ENCODE measurements at places on chromosomes 12 and 14. TPM values are rescaled to one million over a fixed set of nuclear protein-coding genes. Genes with fewer than 3 reads are reported as not detected.

- H3K36me3 ChIP-seq = no peaks in the 10 kb centered on the region
- H3K27ac ChIP-seq = no peak overlapping the region
- H3K4me3 ChIP-seq = no peak overlapping the region
- H3K4me1 ChIP-seq = no peaks in the 10 kb centered on the region
These were observed 541.6 kb downstream of the TMEM121 start for GRCh38 chr14:106067935-106068334.

Gene ARPC3
- total RNA-seq = 136 TPM

Gene ESRRB
- not detected for total RNA-seq

Gene MYF6
- total RNA-seq = under 0.01 TPM

Gene SLC25A21
- 0.50 TPM for total RNA-seq

- H3K36me3 ChIP-seq = no peaks in the 10 kb centered on the region
- H3K27me3 ChIP-seq = peaks cover 5% of the 10 kb centered on the region
- no peak overlapping the region for H3K4me3 ChIP-seq
- H3K27ac ChIP-seq = no peak overlapping the region
These were observed 163.0 kb downstream of the ADCK1 start for GRCh38 chr14:77962731-77963520.

DNA sequence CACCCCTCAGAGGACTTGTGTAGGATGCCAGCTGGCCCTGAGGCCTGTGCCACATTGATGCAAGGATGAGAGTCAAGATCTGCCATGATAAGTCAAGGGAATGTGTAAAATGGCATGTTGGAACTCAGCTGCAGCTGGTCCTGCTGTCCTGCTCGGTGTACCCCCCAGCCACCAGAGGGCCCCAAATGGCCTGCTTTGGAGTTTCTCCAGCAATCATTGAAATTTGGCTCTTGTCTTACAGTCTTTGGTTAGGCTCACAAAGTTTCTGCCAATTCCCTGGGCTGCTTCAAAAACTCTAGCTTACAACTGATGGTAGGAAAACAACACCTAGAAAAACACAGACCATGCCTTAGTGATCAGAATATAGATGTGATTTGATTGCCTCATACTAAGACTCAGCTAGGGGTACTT lies 76.8 kb downstream of the HSD17B6 start:
- peak; percentile 33 for DNase-seq
- no peaks in the 10 kb centered on the region for H3K27me3 ChIP-seq
- H3K4me1 ChIP-seq = no peaks in the 10 kb centered on the region
- no peak overlapping the region for H3K4me3 ChIP-seq
- no peaks in the 10 kb centered on the region for H3K36me3 ChIP-seq

GRCh38 chr14:66401449-66402095 lies 84.6 kb upstream of the CCDC196 start:
- H3K27me3 ChIP-seq = no peaks in the 10 kb centered on the region
- no peaks in the 10 kb centered on the region for H3K4me1 ChIP-seq
- H3K4me3 ChIP-seq = no peak overlapping the region
- H3K27ac ChIP-seq = no peak overlapping the region
- H3K36me3 ChIP-seq = no peaks in the 10 kb centered on the region

DNA sequence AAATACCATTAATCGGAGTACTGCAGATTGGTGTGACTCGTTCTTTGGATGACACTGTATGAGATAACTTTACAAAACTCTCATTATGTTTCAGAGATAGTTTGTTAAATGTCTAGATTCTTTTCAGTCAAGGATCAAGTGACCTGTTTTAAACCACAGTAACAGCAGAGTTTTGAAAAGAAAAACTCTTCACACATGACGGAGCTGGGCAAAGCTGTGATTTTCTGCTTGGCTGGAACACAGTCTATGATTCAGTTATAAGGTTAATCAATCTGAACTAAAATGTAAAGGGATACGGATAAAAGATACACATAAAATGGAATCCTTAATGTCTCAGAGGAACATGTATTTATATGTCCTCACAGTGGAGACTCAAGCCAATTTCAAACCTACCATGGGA lies 573.2 kb downstream of the PRKD1 start:
- H3K4me3 ChIP-seq = no peak overlapping the region
- no peaks in the 10 kb centered on the region for H3K4me1 ChIP-seq
- H3K36me3 ChIP-seq = no peaks in the 10 kb centered on the region
- no peak for DNase-seq
- H3K27me3 ChIP-seq = no peaks in the 10 kb centered on the region
- no peak overlapping the region for H3K27ac ChIP-seq

Gene SLC39A5
- total RNA-seq = not detected

GRCh38 chr14:66383257-66383656 lies 102.9 kb upstream of the CCDC196 start:
- H3K27ac ChIP-seq = no peak overlapping the region
- no peak for DNase-seq
- no peak overlapping the region for H3K4me3 ChIP-seq
- H3K27me3 ChIP-seq = no peaks in the 10 kb centered on the region
- no peaks in the 10 kb centered on the region for H3K36me3 ChIP-seq

GRCh38 chr14:81268016-81268416 lies 47.3 kb upstream of the GTF2A1 start:
- H3K27ac ChIP-seq = no peak overlapping the region
- no peaks in the 10 kb centered on the region for H3K4me1 ChIP-seq
- no peaks in the 10 kb centered on the region for H3K36me3 ChIP-seq
- H3K4me3 ChIP-seq = no peak overlapping the region

Gene C12orf60
- 1.5 TPM for total RNA-seq

GRCh38 chr12:22287776-22288621 lies 46.5 kb downstream of the ST8SIA1 start:
- no peaks in the 10 kb centered on the region for H3K36me3 ChIP-seq
- H3K27me3 ChIP-seq = no peaks in the 10 kb centered on the region
- H3K4me3 ChIP-seq = no peak overlapping the region
- no peak overlapping the region for H3K27ac ChIP-seq
- DNase-seq = peak; percentile 47
- H3K4me1 ChIP-seq = peaks cover 12% of the 10 kb centered on the region

GRCh38 chr12:98901189-98901588 lies 256.1 kb downstream of the APAF1 start:
- no peak overlapping the region for H3K27ac ChIP-seq
- no peak for DNase-seq
- no peaks in the 10 kb centered on the region for H3K36me3 ChIP-seq
- no peaks in the 10 kb centered on the region for H3K27me3 ChIP-seq

- H3K4me1 ChIP-seq = peaks cover 2% of the 10 kb centered on the region
- DNase-seq = peak; percentile 29
- no peaks in the 10 kb centered on the region for H3K36me3 ChIP-seq
- no peaks in the 10 kb centered on the region for H3K27me3 ChIP-seq
- H3K4me3 ChIP-seq = peak overlapping the region; percentile 23
These were observed 531 bp upstream of the EML1 start for GRCh38 chr14:99792551-99793212.

- peak overlapping the region; percentile 64 for H3K4me3 ChIP-seq
- peaks cover 15% of the 10 kb centered on the region for H3K27me3 ChIP-seq
- no peak overlapping the region for H3K27ac ChIP-seq
- DNase-seq = no peak
- peaks cover 4% of the 10 kb centered on the region for H3K4me1 ChIP-seq
These were observed 1.8 kb downstream of the MARCHF9 start for GRCh38 chr12:57756406-57757341.

Gene FIGNL2
- total RNA-seq = 0.17 TPM

DNA sequence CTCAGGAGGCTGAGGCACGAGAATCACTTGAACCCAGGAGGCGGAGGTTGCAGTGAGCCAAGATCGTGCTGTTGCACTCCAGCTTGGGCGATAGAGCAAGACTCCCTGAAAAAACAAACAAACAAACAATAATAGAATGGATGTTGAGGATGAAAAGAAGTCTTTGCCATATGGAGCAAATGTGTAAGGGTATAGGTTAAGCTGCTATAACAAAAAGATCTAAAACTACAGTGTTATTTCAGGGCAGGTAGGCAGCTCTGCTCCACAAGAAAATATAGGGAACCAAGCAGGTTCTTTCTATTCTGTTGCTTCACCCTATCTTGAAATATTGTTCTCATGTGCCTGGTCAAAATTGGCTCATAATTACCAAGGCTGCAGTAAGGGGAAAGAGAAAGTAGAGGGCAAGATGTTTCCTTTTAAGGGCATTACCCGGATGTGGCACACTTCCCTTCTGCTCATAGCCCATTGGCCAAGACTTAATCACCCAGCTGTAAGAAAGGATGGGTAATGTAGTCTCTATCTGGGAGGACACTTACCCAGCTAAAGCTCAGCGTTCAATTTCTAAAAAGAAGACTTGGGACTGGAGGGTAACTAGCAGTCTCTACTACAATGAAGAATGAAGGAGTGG lies 23.5 kb downstream of the SDSL start:
- H3K4me3 ChIP-seq = no peak overlapping the region
- DNase-seq = no peak
- H3K27me3 ChIP-seq = no peaks in the 10 kb centered on the region
- H3K36me3 ChIP-seq = no peaks in the 10 kb centered on the region

Gene KIF21A
- total RNA-seq = 2.8 TPM

Gene TPPP2
- not detected for total RNA-seq

- DNase-seq = no peak
- H3K4me3 ChIP-seq = no peak overlapping the region
- peaks cover 7% of the 10 kb centered on the region for H3K36me3 ChIP-seq
- no peaks in the 10 kb centered on the region for H3K27me3 ChIP-seq
These were observed 7.3 kb downstream of the C1RL start for GRCh38 chr12:7101694-7102131.

GRCh38 chr14:73267474-73267873 lies 30.2 kb downstream of the PAPLN start:
- peaks cover 7% of the 10 kb centered on the region for H3K4me1 ChIP-seq
- H3K36me3 ChIP-seq = peaks cover 4% of the 10 kb centered on the region
- no peak overlapping the region for H3K4me3 ChIP-seq
- H3K27me3 ChIP-seq = no peaks in the 10 kb centered on the region
- no peak overlapping the region for H3K27ac ChIP-seq

All from fibroblast of lung (primary cell).